ENCODE measurements at places on chromosomes 2 and 18.

DNA sequence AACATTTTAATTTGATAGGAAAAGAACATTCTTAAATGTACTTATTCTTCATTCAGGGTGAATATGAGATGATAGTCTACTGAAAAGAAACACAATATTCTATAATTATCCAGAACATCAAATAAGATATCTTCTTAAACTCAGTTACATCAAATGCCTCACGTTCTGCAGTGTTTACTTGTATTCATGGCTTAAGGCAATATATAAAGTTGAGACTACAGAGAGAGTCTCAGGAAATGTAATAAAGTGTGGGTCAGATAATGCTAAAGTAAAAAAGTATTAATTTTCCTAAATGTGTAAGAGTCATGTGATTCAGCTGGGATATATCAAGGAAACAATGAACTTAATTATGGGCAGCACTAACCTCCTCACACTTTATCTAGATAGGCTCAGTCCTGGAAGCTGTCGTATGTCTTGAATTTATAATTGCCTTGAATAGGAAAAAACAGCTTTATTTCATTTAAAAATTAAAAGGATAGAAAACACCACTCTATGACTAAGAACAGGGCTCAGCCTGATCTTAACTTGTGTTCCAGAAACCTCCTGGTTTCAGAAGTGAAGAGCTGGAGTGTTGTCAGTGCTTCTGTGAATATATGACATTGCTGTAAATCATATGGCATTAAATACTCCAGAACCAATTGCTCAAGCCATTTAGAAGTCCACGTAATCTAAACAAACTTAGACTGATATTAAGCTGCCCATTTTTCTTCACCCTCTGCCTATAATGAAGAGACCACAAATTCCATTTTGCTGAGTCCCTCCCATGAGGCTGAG lies 240.2 kb downstream of the FSIP2 start:
- DNase-seq: no peak

GRCh38 chr2:165868211-165868610 lies 74.2 kb upstream of the GALNT3 start:
- peak; percentile 35 for DNase-seq

DNA sequence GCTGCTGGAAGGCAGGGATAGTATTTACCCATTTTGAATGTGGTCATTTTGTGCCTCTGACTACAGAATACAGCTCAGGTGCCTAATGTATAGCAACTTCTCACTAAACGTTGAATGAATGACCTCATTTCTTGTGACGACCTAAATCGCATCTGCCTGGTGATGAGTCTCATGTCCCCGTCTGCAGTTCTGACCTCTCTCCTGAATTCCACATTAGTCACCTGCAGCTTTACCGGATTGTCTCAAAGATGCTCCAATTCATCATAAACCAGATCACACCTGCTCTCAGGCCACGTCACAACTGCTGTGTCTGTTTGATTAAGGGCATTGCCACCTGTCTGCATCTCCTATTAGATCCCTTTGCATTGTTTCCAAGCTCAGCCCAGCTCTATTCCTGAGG lies 133.6 kb upstream of the MYT1L start:
- no peak for DNase-seq

DNA sequence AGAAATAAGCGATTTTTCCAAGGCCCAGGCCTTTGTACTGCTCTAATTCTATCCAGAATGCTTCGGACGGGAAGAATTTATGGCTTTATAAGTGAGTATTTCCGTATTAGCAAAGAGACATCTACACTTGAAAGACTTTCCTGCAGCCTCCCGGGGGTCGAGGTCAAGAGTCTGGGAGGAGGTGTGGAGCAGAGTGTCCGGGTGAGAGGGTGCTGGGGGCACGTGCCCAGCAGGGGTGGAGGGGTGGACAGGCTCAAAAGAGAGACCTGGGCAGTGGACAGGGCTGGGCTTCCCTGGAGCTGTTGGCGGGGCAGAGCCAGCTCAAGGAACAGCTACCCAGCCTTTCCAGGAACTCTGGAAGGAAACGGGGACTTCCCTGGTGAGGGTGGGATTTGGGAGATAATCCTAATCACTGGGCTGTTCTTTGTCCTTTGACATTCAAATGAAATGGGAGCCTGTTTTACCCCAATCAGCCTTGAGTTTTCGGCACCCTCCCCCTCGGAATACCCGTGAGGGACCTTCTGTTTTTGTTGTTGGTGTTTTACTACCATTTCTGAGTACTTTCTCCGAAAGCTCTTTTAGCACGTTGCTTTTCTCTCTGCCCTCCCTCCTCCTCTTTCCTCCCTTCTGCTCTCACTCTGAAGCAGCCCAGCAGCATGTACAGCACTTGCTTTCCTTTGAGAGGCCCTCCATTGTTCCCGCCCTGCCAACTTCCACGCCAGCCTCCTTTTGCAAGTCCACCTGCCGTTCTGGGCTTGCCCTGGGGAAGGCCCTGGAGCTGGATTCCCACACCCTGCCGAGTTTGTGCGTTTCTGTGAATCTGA lies 164.7 kb downstream of the AGAP1 start:
- no peak for DNase-seq

DNA sequence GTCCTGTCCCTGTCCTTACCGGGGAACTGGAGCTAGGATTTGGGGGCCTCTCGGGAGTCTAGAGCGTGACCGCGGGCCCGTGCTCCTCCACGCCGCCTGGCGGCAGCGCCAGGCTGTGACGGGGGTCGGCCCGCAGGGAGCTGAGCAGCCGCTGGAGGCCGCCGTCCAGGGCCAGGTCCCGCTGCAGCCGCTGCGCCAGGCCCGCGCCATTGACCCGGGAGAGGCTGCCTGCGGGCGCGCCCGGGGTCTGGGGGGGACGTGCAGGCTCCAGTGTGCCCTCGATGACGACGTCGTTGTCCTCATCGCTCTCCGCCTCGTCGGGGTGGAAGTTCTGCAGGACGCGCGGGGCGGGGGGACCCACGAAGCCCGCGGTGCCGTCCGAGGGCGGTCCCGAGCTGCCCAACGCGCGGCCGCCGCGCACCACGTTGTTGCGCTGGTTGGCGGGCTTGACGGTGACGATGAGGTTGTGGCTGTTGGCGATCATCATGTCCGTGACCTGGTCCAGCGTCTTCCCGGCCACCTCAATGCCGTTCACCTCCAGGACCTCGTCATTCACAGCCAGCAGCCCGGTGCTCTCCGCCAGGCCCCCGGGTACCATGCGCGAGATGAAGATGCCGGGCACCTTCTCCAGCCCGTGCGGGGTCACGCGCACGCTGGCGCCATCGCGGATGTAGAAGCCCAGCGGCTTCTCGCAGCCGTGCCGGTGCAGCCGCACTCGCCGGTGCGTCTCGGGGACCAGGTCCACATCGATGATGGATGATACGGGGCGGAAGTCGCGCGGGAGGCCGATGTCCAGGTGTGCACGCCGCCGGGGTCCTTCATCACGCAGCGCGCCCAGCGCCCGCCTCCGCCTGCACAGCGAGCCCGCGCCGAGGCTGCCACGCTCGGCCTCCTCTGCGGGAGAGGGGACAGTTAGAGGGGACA lies 50.9 kb downstream of the ADNP2 start:
- DNase-seq: no peak

DNA sequence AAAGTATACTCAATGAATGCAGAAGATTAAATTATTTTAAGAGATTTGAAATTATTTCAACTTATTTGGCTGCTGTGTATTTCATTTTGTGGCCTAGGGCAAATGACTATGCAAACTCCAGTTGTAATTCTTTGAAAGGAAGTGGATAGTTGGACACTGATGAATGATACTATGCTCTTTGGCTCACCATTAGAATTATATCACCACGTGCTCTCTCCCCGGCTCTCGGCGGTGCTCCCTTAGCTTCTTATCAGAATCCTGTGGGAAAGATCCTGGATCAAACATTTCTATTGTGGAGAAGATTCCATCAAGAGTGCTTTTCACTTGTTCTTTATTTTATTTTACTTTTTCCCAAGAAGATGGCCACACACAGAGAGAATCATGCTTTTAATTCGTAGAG lies 55.2 kb downstream of the ADCYAP1 start:
- no peak for DNase-seq

- no peak for DNase-seq
These were observed 191.2 kb upstream of the NABP1 start for GRCh38 chr2:191486584-191487320.

GRCh38 chr2:45468279-45468678 lies 142.8 kb downstream of the SRBD1 start:
- no peak for DNase-seq

DNA sequence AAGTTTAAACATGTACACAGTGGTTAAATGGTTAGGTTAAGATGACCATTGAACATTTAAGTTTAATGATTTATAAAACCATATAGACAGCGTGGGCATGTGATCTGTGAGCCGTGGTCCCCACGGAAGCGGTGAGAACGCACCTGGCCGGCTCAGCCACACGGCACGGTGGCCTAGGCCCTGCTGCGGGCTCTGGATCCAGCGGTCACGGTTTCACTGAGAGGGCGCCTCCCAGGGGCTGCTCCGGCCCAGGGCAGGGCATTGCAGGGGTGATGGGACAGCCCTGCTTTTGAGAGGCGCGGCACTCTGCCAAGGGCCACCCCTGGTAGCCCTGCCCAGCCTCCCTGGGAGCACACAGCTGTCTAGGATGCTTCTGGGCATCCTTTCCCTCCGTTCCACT lies 124.9 kb downstream of the RGPD3 start:
- DNase-seq: no peak

DNA sequence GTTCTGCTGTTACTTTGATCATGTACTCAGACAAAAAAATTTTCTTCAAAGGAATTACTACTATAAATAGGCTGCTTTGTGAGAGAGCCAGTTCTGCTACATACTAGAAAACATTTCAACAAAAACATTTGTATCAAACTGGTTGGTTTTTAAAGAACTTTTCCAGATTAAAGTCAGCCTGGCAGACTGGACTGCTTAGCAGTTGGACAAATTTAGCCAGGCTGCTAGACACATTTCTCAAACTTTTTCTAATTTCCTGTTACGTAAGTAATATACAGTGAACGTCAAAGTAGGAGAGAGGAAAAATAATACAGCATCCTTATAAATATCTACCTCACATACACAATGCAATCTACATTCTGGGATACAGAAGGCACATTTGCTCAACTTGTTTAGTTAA lies 109.5 kb downstream of the SP3 start:
- no peak for DNase-seq

GRCh38 chr2:25215948-25216679 lies 47.7 kb upstream of the POMC start:
- no peak for DNase-seq

DNA sequence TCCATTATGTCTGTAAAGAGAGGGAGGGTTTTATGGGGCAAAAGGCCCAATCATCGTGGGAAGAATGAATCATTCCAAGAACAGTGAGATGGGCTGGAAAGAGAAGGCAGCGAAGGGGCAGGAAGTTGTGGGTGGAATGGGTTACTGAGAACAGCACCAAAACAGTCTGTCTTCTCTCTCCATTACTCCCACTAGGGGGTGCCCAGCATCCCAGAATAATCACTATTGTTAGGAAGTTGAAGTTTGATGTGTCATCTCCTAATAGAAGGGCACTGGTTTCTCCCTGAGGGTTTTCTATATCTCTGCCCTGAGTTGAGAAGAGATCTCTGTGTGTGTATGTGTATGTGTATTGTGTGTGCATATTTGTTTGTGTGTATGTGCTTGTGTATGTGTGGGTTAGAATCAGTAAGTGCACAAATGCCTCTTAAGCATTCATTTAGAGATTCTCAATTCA lies 76.6 kb upstream of the MAP4K3 start:
- peak; percentile 39 for DNase-seq

DNA sequence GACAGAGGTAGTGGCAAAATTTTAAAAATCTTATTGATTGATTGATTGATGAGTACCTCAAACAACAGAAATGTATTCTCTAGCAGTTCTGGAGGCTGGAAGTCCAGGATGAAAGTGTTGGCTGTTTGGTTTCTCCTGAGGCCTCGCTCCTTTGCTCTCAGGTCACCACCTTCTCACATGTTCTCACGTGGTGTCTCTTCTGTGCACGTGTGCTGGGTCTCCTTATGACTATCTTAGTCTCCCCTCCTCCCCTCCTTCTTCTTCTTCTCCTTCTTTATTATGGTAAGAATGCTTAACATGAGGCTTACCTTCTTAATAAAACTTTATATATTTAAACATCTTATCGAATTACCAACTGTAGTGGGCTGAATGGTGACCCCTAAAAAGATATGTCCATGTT lies 446.0 kb upstream of the SPHKAP start:
- DNase-seq: no peak

- DNase-seq: no peak
These were observed 46.4 kb upstream of the ODC1 start for GRCh38 chr2:10494351-10495066.

DNA sequence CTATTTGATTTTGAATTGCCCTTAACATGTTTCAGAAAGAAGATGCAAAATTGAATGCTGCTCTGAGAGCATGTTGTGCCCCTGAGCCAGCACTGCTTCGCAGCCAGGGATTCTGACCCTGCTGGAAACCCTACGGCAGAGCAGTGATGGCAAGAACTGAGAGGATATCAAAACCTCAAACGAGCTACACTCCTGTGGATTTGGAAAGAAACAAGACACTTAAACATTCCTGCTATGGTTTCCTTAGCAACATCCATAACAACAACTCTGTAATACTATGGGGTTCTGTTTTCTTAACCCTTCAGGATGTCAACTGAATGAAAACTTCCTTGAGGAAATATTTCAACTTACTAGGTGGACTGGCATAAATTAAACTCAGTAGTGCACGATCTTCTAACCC lies 649.1 kb downstream of the NYAP2 start:
- peak; percentile 6 for DNase-seq

DNA sequence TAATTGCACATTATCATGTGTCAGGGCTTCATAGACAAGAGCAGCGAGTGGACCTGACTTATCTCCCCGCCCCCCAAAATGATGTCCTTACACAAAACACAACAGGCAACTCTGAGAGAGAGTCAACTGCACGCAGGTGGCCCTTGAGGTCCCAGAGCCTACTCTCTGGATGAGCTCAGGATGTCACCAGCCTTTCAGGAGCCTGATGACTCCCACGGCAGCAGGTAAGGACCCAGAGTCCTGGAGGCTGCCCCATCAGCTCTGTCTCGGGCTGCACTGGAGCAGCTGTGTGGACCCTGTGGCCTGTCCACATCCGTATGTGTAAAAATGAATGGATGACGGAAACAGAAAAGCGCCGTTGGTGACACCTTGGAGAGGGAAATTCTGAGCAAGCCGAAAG lies 130.9 kb downstream of the HDAC4 start:
- DNase-seq: no peak

DNA sequence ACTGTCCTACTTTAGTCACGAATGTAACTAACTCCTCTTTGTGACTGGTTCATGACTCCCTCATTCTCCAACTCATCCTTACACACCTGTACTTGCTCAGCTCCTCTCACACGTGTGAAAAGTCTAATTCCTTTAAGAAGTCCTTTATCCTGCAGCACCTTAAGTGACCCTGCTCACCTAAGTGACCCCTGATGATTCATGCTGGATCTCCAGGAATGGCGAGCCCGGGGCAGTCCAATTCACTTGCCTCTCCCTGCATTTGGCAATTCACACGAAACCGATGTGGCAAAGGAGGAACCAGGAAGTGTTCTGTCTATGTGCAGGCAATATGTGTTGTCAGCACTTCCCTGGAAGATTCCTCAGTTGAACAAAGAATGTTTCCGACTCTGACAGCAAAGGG lies 189.8 kb upstream of the NABP1 start:
- DNase-seq: no peak

GRCh38 chr18:43129946-43130524 lies 14.6 kb upstream of the RIT2 start:
- DNase-seq: no peak

Data from SK-N-MC (cell line).